ENCODE measurements at places on chromosomes 3 and 15.

DNA sequence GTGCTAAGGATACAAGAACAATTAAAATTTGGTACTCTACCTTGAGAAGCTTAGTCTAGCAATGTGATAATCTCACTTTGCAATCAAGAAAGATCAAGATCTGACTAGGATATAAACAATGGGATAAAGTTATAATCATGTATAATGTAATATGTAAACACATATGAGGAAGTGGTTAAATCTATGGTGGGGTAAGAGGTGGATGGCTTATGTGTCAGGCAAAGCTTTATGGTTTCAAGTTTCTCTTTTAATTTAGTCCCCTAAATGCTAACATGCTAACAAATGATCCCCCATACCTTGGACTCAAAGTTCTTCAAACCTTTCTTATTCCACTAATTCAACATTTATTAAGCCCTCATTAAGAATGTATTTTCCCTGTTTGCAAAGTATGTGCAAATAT, 2.5 kb downstream of the RSL24D1 start:
- DNase-seq, result no peak

DNA sequence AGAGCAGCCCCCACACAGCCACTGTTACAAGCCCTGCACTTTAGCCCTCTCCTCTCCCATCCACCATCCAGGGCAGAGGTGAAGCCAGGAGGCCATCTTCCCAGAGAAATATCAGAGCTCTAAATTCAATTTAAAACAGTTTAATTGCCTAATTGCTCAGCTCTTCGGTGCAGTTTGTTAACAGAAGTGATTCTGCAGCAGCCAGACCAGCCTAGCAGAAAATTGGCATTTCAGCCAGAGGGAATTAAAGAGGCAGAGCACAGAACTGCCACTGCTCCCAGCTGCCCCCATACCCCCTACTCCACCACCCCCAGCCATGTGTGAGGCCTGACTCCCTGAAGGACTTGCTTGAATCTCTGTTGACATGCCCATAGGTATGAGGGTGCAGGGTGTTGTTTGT, 38.5 kb downstream of the TPRA1 start:
- no peak for DNase-seq

DNA sequence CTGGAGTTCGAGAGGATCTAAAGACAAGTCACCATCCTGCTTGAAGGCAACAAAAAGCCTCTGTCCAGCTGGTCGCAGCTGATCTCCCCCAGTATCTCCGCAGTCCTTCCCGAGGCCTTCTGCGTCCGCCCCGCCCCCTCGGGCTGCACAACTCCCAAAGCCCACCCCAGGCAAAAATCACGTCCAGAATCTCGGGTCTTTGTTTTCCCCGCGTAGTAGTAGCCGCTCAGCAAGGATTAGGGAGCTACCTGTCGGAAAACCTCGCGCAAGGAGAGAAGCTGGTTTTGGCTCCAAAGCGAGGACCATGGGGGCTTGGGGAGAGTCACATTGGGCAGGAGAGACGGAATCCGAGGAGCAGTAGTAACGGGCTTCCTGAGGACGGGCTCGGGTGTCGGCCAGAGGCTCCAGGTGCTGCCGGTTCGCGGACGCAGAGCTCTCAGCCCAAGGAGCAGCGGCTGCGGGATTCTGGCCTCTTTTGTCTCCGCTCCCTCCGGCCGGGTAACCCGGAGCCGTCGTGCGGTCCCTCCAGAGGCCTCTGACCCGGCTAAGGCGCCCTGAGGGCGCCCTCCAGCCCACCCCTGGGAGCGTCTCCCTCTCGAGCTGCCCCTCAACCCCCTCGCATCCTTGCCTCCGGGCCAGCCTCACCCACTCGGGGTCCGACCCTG, 401 bp downstream of the ZSCAN29 start:
- DNase-seq, result peak; percentile 11

DNA sequence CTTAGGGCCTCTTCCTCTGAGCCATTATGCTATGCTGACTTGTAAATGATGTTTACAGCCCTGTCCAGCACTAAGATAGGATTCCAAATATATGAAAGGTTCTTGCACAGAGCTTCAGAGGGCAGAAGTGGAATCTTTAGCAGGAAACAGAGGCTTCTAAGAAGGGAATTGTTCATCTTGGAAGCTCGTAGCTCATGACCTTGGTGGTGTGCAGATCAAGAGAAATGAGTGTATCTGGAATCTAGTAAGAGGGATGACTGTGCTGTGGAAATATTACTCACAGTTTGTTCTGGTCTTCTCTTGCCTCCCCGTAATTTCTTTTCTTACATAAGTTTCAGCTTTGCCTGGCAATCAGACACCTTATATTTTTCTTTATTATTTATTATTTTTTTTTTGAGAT, 175.8 kb downstream of the SPATA16 start:
- no peak for DNase-seq

DNA sequence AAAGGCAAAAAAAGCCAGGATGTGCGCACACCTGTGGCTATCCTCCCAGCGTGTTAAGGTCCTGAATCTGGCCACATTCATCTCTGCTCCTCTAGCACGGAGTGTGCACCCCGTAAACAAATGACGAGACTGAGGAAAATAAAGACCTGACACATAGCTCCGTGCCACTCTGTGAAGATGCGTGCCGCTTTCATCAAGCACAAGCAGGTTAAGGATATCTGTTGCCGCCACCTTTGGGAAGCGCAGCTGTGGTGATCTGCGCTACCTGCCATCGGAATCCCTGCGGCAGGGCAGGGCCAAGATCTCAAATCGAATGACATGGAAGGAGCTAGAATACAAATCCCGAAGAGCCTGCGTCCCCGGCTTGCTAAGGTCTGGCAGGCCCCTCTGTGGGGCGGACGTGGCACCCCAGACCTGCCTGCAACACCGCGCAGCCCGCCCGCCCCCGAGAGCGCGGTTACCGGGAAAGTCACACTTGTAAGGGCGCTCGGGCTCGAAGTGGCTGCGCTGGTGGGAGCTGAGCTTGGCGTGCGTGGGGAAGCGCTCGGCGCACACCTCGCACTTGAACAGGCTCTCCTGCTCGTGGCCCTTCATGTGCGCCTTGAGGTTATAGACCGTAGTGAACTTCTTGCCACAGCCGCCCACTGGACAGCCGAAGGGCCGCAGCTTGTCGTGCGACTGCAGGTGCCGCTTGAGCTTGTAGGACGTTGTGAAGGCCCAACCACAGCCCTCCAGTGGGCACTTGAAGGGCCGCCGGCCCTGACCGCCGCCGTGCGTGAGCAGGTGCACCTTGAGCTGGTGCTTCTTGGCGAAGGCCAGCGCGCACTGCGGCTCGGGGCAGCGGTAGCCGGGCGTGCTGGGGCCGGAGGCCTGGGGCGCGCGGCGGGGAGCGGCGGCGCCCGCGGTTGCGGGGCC, 936 bp downstream of the ZXDC start:
- DNase-seq, result peak; percentile 18

DNA sequence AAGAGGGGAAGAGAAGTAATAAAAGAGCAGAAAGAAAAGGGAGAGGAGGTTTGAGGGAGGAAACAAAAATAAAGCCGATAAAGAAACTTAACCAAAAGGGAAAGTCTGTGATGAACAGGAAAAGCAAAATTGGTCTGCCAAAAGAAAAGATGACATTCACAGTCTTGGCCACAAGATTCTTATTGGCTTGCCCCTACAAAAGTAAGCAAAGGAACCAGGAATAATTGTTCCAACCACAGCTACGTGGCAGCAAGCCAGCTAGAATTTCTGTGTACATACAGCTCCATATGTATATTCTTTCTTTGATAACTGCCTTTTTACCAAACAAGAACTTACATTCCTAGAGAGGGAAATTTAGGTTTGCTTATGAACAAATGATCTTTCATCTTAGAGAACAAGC, 79.6 kb downstream of the MLH1 start:
- no peak for DNase-seq

DNA sequence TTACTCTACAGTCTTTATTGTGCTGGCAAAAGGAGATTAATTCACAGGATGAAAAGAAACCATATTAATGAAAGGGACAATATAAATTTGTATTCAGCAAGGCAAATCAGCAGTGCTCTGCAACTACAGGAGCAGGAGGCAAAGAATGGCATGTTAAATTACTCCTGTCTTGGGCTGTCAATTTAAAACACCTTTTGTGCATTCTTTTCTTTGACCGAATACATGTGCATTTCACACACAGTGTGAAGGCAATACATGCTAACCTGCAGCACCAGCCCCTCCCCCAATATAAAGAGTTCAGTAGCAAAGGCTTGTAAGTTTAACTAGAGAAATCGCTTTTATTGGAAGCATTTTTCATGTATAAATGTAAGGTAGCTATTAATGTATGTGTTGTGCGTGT, 275.2 kb upstream of the TOPAZ1 start:
- DNase-seq, result no peak

GRCh38 chr3:135199137-135199536, 404.1 kb downstream of the EPHB1 start:
- no peak for DNase-seq

GRCh38 chr3:169453256-169454059, 210.1 kb downstream of the MECOM start:
- DNase-seq, result no peak

GRCh38 chr3:140205598-140205997, 270.6 kb downstream of the CLSTN2 start:
- no peak for DNase-seq

DNA sequence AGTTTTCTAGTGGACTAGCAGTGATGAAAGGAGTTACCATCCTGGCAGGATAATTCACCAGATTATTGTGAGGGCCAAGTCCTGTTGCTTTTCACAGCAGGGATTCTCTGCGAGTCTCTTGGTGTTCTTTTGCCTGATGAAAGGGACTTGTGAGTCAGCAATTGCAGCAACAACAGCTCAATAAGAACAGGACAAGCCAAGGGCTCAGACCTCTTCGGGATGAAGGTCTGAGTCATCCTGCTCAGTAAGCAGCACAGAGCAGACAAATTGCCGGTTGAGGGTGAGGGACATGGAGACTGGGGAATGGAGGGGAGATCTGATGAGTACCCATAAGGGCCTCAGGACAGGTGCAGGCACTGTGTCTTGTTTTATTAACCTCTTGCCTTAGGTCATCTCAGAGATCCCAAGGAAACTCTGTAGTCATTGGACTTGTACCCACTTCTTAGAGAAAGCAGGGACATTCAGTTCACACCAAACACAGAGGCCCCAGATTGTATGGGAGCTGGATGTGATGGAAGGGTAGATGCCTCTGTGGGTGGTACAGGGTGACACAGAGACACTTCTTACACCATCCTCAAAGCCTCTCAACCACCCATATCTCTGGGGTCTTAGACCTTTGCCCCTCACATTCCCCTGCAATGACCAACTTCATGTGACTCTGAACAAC, 173.8 kb upstream of the TLE3 start:
- peak; percentile 98 for DNase-seq

GRCh38 chr3:122014741-122015140, 7.3 kb downstream of the ILDR1 start:
- no peak for DNase-seq

- DNase-seq, result no peak
Measured at GRCh38 chr15:61479613-61480012, 250.5 kb upstream of the RORA start.

GRCh38 chr3:187519428-187519890, 150.7 kb downstream of the SST start:
- DNase-seq, result no peak

DNA sequence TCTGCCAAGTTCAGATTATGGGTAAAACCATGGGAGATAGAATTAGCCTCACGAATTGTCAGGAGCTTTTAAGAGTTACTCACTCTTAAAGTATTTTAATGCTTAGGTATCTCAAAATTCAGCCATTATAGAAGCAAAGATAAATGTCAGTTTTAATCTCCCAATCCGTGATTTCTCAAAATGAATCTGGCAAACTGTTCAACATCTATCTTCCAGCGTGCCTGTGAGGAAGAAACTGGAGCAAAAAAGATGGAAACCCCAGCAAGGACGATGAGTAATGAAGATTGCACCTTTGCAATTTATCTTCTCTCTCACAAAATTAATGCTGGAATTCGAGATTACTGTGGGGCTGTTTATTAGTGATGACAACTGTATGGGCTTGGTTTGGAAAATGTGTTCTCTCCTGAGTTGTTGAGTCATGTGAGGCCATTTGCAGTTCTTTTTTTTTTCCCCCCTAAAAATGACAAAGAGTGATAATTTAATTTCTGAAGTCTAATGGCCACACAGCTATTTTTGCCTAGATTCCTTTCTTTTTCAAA, 70.5 kb downstream of the PYDC2 start:
- no peak for DNase-seq

DNA sequence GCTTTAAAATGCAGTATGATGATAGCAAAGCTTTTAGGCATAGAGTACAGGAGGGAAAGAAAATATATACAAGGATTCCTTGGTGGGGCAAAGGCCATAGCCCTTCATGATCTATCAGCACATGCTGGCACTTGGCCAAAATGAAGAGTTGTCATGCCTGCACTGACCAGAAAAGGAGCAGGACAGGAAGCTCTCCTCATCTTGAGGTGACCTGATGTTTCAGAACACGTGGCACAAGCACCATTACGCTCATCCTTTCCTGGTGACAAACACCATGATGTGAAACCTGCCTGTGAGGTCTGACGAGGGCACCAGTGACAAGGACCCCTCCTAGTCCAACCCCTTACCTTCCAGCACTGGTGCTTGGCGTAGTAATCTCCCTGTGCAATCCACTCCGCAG, 77.9 kb upstream of the DCLK3 start:
- DNase-seq, result no peak

GRCh38 chr3:87069971-87070370, 79.0 kb upstream of the VGLL3 start:
- DNase-seq, result no peak

DNA sequence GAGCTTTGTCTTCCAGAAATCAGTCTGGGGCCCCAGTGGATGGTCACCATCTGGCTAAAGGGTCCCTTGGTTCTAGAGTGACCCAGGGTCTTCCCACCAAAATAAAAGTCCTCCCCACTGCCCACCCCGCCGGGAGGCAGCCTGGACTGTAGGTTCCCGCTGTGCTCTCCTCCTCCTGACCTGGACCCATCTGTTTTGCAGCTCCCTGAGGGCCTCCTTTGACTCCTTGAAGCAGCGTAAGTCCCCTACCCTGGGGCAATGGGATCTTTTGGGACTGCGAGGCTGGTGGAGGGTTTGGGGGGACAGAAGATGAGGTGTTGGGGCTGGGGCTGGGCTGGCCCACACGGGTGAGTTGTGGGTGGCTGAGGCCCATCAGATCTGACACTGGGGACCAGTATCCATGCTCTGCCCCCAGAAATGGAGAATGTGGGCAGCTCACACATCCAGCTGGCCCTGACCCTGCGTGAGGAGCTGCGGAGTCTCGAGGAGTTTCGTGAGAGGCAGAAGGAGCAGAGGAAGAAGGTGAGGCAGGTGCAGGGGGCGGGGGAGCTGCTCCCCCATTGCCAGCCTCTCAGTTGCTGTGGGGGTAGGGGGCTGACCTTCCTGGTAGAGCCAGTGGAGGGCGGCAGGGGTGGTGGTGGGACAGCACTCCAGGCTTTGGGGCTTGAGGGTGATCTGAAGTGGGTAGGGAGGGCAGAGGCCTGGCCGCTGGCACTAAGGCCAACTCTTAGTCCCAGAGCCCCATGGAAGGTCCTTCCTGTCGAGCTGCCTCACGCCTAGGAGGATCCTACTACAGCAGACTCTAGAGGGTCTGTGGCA, 30.4 kb downstream of the PSTPIP1 start:
- DNase-seq, result no peak

GRCh38 chr3:49469037-49469935, 781 bp upstream of the DAG1 start:
- DNase-seq, result peak; percentile 46
